ENCODE measurements at places on chromosomes 7 and 10.
A peak's percentile ranks its signal among the peaks of the same experiment; 100 is the strongest.

GRCh38 chr7:33961948-33962347, 56.6 kb downstream of the BMPER start:
- DNase-seq: no peak

DNA sequence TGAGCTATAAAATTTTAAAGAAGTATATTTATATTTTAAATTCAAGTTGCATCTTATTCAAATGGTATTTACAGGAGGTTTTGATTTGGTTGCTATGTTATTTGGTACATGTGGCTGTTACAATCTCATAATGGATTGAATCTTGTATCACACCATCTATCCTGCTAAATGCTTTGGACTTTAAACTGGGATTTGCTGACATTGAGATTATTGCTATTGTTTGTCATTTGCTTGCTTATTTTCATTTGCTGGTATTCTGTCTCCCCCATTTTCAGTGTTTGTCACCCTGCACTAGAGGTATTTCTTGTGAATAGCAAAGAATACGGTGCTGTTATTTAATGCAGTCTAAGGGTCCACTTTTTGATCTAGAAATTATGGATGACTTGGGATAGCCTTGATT, 171.1 kb downstream of the SH2D4B start:
- DNase-seq: no peak

DNA sequence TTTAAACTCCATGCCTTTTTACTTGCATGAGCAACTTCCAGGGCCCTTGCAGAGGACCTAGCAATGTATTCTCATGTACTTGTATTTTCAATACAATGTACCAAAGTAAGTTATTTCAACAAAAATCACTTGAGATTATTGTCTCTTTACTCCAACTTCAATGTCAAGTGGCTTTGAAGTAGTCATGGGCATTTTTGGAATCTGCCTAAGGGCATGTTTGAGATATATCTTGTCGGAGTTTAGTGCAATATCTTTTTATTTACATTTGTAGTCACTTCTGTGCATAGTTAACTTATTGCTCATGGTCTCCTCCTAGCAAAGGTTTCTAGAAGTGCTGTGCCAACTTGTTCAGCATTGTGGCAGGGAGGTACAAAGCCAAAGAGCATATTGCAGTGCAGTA, 508.7 kb upstream of the SEMA3D start:
- DNase-seq: peak; percentile 90

DNA sequence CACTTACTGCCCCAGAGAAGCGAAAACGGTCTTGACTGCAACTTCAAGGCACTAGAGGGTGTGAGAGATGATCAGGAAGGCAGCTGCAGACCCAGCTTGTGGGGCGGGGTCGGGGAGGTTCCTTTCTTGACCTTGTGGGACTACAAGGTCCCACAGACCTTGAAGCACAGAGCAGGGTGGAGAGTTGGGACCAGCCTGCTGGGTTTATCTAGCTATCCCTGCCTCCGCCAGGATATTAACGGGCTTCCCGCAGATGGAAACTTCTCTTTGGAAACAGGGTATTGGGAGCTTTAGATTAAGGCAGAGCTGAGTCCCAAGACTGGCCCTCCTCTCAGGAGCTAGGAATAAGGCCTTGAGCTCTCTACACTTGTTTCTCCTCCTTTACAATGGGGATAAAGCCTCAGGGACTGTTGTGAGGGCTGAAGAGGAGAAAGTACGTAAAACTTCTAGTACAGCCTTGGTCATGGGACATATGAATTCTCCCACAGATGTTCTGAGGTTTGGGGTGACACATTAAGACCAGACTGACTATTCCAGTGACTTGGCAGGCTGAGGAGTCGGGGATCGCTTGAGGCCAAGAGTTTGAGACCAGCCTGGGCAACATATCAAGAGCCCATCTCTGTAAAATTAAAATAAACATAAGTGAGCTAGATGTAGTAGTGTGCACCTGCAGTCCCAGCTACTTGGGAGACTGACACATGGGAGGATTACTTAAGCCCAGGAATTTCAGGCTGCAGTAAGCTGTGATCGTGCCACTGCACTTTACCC, 153.2 kb downstream of the CDH23 start:
- DNase-seq: no peak

- DNase-seq: no peak
These were observed 571.8 kb downstream of the TCERG1L start for GRCh38 chr10:130739757-130740145.

GRCh38 chr10:109863775-109864174, 59.5 kb downstream of the XPNPEP1 start:
- DNase-seq: no peak

GRCh38 chr10:75568450-75569130, 137.2 kb downstream of the LRMDA start:
- peak; percentile 13 for DNase-seq
